ENCODE measurements at places on chromosomes 6 and 20.

DNA sequence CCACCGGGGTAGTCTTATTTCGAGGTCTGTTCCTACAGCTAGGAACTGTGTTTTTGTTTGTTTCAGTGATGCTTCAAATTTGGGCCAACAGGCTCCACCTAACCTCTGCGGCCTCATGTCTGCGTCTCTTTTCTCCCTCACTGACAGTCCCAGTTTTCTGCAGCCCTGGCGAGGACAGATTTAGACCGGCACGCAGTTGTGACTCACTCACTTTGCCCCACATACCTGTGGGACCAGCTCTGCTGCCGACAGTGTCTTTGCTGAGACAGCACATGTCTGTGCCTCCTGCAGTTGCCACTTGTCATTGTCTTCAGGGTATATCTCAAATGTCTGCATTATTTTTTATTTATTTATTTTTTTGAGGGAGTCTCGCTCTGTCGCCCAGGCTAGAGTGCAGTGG lies 29.2 kb downstream of the OSBPL2 start:
- no peak for DNase-seq

DNA sequence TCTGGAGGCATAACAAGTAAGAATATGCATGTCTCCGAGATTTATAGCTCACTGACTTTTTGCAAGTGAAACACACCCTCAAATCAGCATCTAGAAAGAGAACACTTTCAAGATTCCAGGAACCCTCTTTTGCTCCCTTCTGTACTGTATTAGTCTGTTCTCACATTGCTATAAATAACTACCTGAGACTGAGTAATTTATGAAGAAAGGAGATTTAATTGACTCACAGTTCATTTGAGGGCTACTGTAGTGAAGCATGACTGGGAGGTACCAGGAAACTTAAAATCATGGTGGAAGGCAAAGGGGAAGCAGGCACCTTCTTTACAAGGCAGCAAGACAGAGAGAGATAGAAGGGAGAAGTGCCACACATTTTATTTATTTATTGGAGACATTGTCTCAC lies 269.9 kb downstream of the UTRN start:
- no peak for DNase-seq

DNA sequence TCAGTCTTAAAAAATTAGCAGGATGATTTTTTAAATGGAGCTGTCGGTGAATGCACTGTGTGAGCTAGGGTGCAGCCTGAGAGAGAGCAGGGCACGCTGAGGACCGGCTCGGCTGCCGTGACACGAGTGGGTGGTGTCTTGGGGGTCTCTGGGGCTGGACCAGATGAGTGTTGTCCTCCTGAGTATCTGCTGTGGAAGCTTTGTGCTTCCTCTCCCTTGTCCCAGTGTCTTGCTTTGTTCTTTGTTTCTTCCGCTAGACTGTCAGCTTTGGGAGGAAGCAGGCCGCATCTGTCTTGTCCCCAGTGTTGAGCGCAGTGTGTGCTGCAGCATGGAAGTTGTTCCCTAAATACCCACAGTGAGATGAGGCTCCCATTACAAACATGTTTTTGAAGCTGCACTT lies 89.4 kb downstream of the RTN4IP1 start:
- no peak for DNase-seq

GRCh38 chr6:37321101-37321500 lies 32.7 kb upstream of the RNF8 start:
- no peak for DNase-seq

DNA sequence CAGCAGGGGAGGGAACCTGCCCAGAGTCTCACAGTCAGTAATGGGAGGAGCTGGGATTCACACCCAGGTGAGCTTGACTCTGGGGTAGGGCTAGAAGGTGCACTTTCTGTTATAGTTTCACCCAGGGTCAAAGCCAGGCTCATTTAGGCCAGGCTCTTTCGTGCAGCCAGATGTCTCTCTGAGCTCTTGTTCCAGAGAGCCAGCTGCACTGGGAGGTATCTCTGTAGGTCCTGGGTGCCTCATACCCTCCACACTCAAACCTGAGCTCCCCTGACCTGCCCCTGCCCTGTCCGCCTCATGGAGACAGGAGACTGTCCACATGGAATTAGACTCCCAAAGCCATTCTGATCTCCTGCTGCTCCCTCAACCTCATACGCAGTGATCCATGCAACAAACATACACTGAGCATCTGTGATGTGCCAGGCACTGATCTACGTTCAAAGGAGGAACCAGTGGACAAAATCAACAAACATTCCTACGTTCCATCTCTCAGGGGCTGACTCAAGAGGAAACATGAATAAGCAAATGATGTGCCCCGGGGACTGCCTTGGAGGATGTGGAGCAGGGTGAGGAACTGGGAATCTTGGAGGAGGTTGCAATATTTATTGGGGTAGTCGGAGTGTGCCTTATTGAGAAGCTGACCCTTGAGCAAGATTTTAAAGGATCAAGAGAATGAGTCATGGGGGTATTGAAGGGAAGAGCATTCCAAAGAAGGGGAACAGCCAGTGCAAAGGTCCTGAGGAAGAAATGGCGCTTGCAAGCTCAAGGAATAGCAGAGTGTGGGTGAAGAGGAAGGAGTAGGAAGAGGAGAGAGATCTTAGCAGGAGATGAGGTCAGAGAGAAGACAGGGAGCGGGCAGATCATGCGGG lies 71.3 kb upstream of the TOX2 start:
- peak; percentile 94 for DNase-seq

DNA sequence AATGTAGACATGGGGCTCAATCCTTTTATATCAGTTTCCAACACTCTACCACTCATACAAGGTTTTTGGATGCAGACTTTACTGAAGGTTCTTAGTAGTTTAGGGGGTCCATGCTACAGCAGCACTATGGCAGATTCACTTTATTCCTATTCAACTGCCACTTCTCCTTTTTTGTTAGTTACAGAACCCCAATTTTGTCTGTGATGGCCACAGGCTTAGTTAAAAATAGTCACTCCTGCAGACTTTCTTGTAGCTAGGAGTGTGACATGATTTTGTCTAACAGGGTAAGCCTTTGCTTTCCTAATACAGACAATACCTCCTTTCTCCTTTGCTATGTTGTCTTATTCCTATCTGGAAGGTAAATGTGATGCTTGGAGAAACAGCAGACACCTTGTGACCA lies 90.0 kb upstream of the SLC24A3 start:
- DNase-seq, result no peak

DNA sequence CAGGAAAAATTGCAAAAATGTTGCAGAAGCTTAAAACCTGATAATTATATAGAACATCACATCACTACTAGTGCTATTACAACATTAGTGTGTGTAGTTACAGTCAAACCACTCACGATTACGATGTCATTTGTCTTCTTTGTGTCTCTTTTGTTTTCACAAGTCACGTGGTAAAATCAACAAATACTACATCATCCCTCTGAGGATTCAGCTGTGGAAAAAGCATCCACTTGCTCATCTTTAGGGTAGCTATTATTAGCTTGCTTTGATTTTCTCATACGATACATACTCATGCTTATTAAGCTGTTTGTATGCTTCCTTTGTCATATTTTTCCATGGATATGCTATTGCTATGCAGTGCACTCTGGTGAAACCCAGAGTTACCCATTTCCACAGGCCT lies 22.2 kb upstream of the ATXN1 start:
- DNase-seq, result no peak

DNA sequence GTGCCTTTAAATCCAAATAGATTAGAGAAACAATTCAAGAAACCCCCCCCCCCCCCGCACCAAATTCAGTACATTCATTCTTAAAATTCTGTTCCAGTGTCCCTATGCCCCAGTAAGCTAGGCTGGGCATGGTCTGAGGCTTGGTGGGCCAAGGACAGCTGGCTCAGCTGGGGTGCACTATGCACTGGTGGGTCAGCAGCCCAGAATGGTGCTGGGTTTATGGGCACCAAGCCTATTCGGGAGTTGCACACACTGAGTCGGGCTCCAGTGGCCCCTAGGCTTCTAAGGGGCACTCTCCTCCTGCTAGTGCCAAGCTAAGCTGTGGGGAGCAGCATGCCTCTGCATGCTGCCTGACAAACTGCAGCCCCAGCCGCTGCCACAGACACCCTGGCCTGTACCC lies 20.1 kb upstream of the HLA-B start:
- DNase-seq, result no peak

GRCh38 chr20:35673884-35674283 lies 9.2 kb upstream of the CPNE1 start:
- no peak for DNase-seq

- peak; percentile 3 for DNase-seq
Measured at GRCh38 chr6:127538750-127539264, 19.7 kb upstream of the MTCL3 start.

GRCh38 chr20:6708010-6708409 lies 59.5 kb upstream of the BMP2 start:
- DNase-seq, result peak; percentile 36

GRCh38 chr6:148287623-148288333 lies 54.9 kb upstream of the SASH1 start:
- DNase-seq, result no peak

DNA sequence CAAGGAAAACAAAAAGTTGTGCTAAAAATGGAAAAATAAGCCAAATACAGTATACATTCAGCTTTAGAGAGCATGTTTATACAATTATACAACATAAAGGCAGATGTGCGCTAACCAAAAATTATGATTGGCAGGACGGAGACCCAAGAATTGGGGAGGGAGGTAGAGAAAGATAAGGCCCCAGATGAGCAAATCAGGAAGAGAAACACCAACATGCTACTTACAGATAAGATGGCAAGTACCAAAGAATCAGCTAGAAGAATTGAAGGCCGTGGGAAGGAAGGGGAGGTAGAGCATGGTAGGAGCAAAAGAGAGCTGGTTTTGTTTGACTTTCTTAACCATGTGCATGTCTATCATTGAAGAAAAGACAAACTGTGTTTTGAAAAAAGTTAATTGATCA lies 45.4 kb downstream of the PRND start:
- DNase-seq, result no peak

DNA sequence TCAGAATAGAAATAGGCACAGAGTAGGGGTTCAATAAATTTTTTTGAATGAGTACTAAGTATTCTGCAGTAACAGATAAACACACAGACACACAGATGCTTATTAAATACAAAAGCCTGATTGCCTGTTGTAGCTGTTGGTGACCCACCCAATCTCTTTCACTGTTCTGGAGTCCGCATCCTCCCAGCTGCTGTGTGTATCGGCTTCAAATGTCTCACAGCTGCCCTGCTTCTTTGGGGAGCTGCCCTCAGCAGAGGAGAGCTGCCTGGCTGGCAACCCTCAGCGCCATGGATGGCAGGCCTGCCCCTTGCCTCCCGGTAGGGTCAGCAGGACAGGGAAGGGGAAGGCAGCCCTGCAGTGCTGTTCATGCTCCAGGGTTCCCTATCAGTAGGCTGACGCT lies 85.9 kb upstream of the PRND start:
- no peak for DNase-seq

DNA sequence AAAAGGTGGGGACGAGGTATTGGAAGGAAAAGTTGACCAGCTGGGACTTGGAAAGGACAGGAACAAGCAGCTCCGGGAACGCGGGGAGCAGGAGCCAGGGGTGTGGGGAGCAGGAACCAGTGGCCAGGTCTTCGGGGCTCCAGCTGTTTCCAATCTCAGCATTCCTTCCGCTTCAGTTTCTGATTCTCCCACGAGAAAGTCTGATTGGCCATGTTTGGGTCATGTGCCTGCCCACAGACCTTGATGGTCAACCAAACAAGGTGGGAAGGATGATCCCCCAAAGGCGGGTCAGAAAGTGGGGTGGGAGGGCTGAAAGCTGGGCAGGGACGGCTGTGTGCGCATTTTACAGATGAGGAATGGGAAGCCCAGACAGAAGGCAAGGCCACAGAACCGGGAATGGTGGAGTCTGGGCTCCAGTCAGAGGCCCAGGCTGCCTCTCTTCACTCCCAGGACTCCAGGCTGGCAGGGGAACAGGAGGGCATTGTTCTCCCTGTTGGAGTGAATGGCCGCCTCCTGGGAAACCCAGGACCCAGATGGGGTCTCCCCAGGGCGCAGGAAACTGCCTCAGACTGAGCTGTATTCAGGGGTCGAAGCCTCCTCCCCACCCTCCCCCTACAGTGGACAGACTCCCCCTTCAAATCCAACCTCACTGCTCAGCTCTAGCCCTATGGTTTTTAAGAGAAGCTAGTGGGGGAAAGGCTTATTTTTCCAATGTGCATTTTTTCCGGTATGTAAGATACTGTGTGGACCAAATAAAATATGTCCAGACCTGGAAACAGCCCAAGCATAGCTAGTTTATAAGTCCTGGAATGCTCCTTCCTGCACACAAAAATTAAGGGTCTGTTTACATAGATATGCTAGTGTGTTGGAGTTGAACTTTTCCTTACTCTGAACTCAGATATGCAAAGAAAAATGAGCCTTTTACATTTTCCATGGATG lies 12.2 kb upstream of the PTGIS start:
- DNase-seq, result peak; percentile 54

DNA sequence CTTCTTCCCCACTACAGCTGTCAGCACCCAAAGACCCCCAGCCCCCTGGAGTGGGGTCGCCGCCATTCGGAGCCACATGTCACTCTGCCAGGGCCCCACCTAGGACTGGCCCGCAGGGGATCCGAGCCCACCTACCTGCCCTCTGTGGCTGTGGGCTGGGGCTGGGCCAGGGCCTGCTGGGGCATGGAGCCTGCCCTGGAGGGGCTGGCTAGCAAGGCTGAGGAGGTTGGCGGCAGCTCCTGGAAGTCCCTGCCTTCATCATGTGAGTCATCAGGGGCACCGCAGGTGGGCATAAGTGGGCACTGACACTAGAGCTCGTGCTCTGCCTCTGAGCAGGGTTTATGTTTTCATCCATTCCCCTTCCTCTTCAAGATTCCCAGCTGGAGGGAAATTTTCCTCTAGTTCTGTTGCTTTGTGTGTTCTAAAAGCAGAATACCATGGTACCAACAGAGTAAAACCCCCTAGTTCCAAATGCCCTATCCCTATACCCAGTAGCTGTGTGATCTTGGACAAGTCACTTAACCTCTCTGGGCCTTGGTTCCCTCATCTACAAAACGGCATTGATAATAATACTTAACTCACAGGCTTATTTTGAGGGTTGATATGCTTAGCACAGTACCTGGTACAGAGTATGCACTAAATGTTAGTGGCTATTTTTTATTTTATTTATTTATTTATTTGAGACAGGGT lies 8.7 kb upstream of the FANCE start:
- DNase-seq, result no peak

GRCh38 chr6:169184419-169184818 lies 69.2 kb downstream of the THBS2 start:
- DNase-seq, result no peak

GRCh38 chr6:97765461-97765860 lies 482.4 kb upstream of the MMS22L start:
- peak; percentile 10 for DNase-seq

- DNase-seq, result no peak
Measured at GRCh38 chr6:101303495-101303894, 90.0 kb upstream of the GRIK2 start.

GRCh38 chr6:166499350-166500163 lies 86.9 kb downstream of the RAMACL start:
- DNase-seq, result no peak

DNA sequence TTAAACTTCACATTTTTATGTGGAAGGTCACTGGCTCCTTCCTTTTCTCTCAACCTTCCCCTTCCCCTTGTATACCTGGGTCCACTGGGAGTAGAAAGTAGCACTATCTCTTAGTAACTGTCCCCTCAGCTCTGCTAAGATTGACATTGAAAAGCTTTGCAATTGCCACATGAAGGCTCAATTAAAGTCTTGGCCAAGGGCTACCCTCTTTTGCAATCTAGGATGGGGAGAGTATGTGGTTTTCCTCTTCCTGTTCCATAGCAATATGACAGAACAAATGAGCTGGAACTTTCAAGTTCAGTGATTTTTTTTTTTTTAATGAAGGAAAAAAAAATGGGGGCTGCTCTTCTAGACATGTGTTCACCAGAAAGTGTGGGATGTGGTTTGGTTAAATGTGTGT lies 37.1 kb downstream of the PROKR2 start:
- no peak for DNase-seq

- peak; percentile 35 for DNase-seq
Measured at GRCh38 chr20:9458138-9458796, 56.1 kb upstream of the LAMP5 start.

- no peak for DNase-seq
Measured at GRCh38 chr6:45942953-45943352, 72.7 kb downstream of the CLIC5 start.

Data from EL (cell line).